DMS153 (cell line): ENCODE measurements at places on chromosomes 1 and 21.

GRCh38 chr1:67853704-67854103 is 20.4 kb upstream of the GNG12 start:
- DNase-seq, result peak; percentile 79

- no peak for DNase-seq
Measured at GRCh38 chr1:29599071-29599470, 362.7 kb downstream of the PTPRU start.

- DNase-seq, result no peak
Measured at GRCh38 chr1:19879227-19879626, 3.0 kb upstream of the OTUD3 start.

GRCh38 chr1:85822696-85823095 is 114.5 kb upstream of the ZNHIT6 start:
- DNase-seq, result no peak

DNA sequence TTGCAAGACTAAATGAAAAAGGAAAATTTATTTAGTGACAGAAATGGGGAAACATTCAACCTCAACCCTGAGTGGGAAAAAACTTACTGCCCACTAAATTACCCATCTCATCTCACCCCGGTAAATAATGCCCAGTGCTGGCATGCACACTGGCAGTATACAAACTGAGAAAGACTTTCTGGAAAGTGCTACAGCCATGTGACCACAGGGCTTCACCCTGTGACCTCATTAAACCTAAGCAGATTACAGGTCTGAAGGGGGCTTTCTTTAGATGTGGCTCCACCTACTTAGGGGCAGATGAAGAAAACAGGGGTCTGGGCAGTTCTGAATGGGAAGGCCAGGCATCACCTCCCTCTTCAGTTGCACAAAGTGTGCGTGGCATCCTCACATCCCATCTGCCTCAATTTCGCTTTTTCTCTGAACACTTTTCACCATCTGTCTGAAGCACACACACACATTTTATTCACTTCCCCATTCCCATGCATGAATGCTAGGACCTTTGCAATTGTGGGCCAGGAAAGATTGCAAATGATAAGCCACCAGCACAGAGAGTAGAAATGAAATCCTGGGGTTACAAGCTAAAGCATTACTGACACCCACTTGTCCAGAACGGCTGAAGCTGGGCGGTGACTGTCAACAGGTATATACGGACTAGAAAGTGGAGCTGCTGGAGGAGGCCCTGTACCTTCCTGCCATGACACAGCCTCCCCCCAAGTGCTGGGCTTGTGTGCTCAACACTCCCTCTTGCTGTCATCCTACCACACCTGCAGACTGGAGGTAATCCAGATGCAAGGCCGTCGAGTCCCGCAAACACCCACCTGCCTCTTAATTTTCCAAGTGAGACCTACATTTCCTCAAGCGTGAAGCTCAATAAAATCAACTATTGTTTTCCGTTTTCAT is 2.7 kb downstream of the NADK start:
- no peak for DNase-seq

DNA sequence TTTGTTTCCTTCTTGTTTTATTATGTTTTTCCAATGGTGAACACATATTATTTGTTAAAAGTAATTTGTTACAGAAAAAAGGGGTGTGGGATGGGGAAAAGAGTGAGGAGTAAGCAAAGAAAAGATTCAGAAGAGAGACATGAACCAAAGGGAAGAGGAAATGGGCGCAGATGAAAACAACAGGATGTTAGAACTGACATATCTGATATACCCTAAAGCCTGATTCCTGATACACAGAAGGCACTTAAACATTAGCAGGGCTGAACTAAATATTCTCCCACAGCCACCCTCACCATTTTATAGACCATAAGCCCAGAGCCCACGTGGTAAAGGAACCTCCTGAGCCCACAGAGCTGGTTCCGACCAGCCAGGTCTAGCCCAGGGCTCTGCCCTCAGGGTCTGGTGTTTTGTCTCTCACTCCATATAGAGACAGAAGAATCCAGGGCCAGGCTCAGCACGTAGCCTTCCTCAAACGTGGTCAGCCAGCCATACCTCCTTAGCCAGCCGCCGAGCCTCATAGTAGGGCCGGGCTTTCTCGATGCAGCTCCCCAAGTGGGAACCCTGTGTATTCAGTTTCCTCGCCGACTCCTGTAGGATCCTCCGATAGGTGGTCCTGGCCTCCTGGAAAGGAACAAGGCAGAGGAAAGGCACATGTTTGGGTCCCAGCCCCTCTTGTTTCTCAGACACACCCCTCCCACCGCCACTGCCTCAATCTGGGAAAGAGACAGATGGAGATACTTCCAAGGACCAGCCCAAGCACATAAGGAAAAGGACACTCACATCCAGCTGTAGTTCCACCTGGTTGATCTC is 9.5 kb downstream of the SH3BP5L start:
- DNase-seq, result no peak
